PC-3 (cell line): ENCODE measurements at places on chromosomes 5 and 9. TPM values are rescaled to one million over a fixed set of nuclear protein-coding genes. Genes with fewer than 3 reads are reported as not detected.
A peak's percentile ranks its signal among the peaks of the same experiment; 100 is the strongest.

- no peaks in the 10 kb centered on the region for H3K36me3 ChIP-seq
- no peaks in the 10 kb centered on the region for H3K27me3 ChIP-seq
- peak; percentile 75 for DNase-seq
- H3K4me3 ChIP-seq = no peak overlapping the region
- peaks cover 34% of the 10 kb centered on the region for H3K4me1 ChIP-seq
Observed at GRCh38 chr5:102722931-102723330, 32.2 kb upstream of the PAM start.

GRCh38 chr5:181098762-181099601 lies 32.0 kb downstream of the OR2V1 start:
- no peak overlapping the region for H3K27ac ChIP-seq
- no peak for DNase-seq
- H3K36me3 ChIP-seq = no peaks in the 10 kb centered on the region
- H3K27me3 ChIP-seq = no peaks in the 10 kb centered on the region
- no peaks in the 10 kb centered on the region for H3K4me1 ChIP-seq

GRCh38 chr5:78509884-78510769 lies 138.4 kb downstream of the LHFPL2 start:
- peak; percentile 55 for DNase-seq
- peak overlapping the region; percentile 96 for H3K27ac ChIP-seq
- no peaks in the 10 kb centered on the region for H3K36me3 ChIP-seq
- peaks cover 72% of the 10 kb centered on the region for H3K4me1 ChIP-seq
- no peaks in the 10 kb centered on the region for H3K27me3 ChIP-seq

- no peaks in the 10 kb centered on the region for H3K4me1 ChIP-seq
- H3K27ac ChIP-seq = no peak overlapping the region
- no peaks in the 10 kb centered on the region for H3K27me3 ChIP-seq
- H3K36me3 ChIP-seq = no peaks in the 10 kb centered on the region
- DNase-seq = no peak
Observed at GRCh38 chr9:73880101-73880500, 617.0 kb upstream of the RORB start.

- no peak for DNase-seq
- peaks cover 6% of the 10 kb centered on the region; the same call in 1 of the 2 replicates for H3K4me1 ChIP-seq
- no peaks in the 10 kb centered on the region for H3K27me3 ChIP-seq
- no peak overlapping the region for H3K4me3 ChIP-seq
- no peak overlapping the region for H3K27ac ChIP-seq
Observed at GRCh38 chr5:157245886-157246285, 20.0 kb upstream of the CYFIP2 start.

DNA sequence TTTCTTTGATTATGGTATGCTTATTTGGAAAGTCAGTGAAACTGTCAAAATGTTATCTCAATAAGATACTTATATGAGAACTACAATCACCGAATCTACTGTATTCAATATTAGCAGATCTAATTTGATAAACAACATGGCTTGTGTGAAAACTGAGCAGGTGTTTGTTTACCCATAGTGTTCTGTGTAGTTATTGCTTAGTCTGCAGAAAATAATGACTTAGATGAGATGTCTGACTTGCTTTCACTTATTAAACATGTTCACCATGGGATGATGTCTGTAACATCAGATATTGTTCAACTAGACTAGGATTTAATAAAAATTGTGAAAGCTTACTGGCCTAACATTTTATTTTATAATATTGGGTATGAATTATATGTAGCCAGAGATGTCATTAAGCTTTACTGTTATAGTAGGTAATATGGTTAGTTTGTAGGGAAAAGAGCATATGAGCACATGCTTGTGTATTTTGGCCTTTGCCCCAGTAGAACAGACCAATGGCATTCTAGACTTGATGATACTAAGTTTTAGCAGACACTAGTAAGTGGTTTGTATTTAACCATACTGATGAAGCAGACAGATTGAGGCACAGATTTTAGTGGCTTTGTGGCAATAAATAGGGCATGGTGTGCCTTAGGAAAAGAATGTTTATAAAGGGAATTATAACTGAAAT lies 16.4 kb downstream of the SUB1 start:
- peaks cover 12% of the 10 kb centered on the region for H3K4me1 ChIP-seq
- peaks cover 62% of the 10 kb centered on the region for H3K36me3 ChIP-seq
- H3K27me3 ChIP-seq = no peaks in the 10 kb centered on the region
- no peak for DNase-seq

GRCh38 chr9:118992813-118993794 lies 376.1 kb downstream of the BRINP1 start:
- no peaks in the 10 kb centered on the region for H3K4me1 ChIP-seq
- no peak overlapping the region for H3K27ac ChIP-seq
- H3K36me3 ChIP-seq = no peaks in the 10 kb centered on the region
- no peak for DNase-seq

GRCh38 chr5:135993335-135993879 lies 35.4 kb upstream of the TGFBI start:
- no peak overlapping the region for H3K4me3 ChIP-seq
- no peaks in the 10 kb centered on the region for H3K36me3 ChIP-seq
- peak; percentile 26 for DNase-seq
- H3K27ac ChIP-seq = no peak overlapping the region
- H3K4me1 ChIP-seq = peaks cover 12% of the 10 kb centered on the region
- no peaks in the 10 kb centered on the region for H3K27me3 ChIP-seq

- H3K4me1 ChIP-seq = peaks cover 15% of the 10 kb centered on the region; the same call in 1 of the 2 replicates
- H3K4me3 ChIP-seq = no peak overlapping the region
- H3K27me3 ChIP-seq = no peaks in the 10 kb centered on the region
- no peaks in the 10 kb centered on the region for H3K36me3 ChIP-seq
- DNase-seq = no peak
Observed at GRCh38 chr9:127079446-127080140, 42.8 kb downstream of the ANGPTL2 start.

- no peaks in the 10 kb centered on the region for H3K36me3 ChIP-seq
- no peak overlapping the region for H3K27ac ChIP-seq
- H3K4me3 ChIP-seq = no peak overlapping the region
- no peaks in the 10 kb centered on the region for H3K27me3 ChIP-seq
Observed at GRCh38 chr9:76542360-76542759, 83.4 kb downstream of the GCNT1 start.

GRCh38 chr9:29511680-29512079 lies 1938.4 kb upstream of the C9orf72 start:
- H3K27me3 ChIP-seq = no peaks in the 10 kb centered on the region
- no peaks in the 10 kb centered on the region for H3K36me3 ChIP-seq
- no peak for DNase-seq
- no peak overlapping the region for H3K4me3 ChIP-seq
- H3K27ac ChIP-seq = no peak overlapping the region

GRCh38 chr9:89594811-89595550 lies 9.8 kb upstream of the GADD45G start:
- H3K4me1 ChIP-seq = no peaks in the 10 kb centered on the region
- no peak for DNase-seq
- no peak overlapping the region for H3K4me3 ChIP-seq
- H3K27ac ChIP-seq = no peak overlapping the region
- H3K27me3 ChIP-seq = peaks cover 18% of the 10 kb centered on the region
- H3K36me3 ChIP-seq = no peaks in the 10 kb centered on the region

Gene FREM1
- total RNA-seq = 0.52 and 1.2 TPM in 2 replicates

Gene GDF9
- total RNA-seq = not detected in 2 replicates

Gene NUTM2F
- not detected in 2 replicates for total RNA-seq
